ENCODE measurements at places on chromosomes 2 and 18. TPM values are rescaled to one million over a fixed set of nuclear protein-coding genes. Genes with fewer than 3 reads are reported as not detected.

Gene ALPP
- total RNA-seq: not detected

Gene FBXO41
- 1.2 TPM for total RNA-seq

Gene TRIM43B
- total RNA-seq: not detected

Gene FAM237A
- total RNA-seq: not detected

Gene COPS9
- total RNA-seq: 196 TPM

Gene FAHD2B
- 9.2 TPM for total RNA-seq

Gene AQP12A
- not detected for total RNA-seq

Gene DSG4
- not detected for total RNA-seq

Gene ABCG5
- total RNA-seq: not detected

Gene MYO3B
- not detected for total RNA-seq

Gene KIAA2012
- not detected for total RNA-seq

Gene MFSD2B
- total RNA-seq: 0.82 TPM

Gene GALNT13
- not detected for total RNA-seq

Gene COL3A1
- 1.3 TPM for total RNA-seq

Gene ANKRD62
- total RNA-seq: not detected

Gene RAB17
- 0.55 TPM for total RNA-seq

Gene OTOS
- not detected for total RNA-seq

Data from endothelial cell of umbilical vein (primary cell).